ENCODE measurements at places on chromosomes 6 and 20.
A peak's percentile ranks its signal among the peaks of the same experiment; 100 is the strongest.

DNA sequence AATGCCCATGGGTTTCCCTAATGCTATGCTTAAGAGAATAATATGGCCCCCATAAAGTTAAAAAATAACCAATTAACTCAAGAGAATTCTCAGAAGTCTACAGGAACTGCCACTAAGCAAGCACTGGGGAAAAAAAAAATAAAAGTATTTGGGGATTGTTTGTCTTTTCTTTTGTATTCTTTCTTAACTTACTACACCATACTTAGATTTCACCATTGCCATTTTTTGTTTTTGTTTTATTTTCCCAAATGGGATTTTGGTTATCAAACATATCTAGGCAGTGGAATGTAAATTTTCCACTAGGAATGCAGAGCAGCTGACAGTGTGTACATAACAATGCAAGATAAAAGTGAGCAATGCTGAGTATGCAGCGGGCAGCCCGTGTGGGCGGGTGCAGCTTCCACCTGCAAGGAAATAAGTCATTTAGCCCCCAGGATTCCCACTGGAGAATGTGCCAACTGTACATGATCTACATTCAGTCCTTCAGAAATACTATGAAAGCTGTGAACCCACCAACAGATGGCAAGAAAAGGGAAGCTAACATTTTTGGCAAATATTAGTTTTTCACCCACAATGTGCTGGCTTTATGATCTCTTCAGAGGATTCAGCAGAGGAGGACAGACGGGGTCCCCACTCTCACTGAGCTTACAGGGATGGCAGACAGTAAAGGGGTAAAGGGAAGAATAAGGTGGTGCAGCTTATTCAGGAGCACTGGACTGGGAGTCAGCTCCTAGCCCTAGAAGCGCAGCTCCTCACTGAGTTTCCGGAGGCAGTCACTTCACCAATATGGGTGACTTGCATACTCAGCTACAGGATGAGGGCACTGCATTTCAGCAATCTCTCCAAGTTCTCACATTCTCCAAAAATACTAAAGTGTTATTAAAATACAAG lies 44.4 kb downstream of the DCDC2 start:
- no peak for DNase-seq

GRCh38 chr20:23436681-23437080 lies 2.8 kb upstream of the CSTL1 start:
- DNase-seq: no peak

DNA sequence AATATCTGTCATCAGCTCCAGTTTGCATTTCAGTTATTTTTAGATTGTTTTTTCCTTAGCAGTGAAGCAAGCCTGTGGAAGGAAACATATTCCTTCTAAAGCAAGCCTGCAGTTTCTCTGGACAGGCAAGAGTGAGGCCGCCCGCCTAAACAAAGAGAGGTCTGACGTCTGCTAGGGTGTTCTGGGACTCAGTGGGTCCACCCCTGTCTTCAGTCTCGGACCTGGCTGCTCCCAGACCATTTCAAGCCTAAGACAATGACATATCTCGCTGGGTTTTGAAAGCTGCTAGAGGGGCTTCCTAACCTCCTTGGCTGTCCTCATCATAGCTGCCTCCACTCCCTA lies 36.8 kb upstream of the RNF24 start:
- DNase-seq: no peak

DNA sequence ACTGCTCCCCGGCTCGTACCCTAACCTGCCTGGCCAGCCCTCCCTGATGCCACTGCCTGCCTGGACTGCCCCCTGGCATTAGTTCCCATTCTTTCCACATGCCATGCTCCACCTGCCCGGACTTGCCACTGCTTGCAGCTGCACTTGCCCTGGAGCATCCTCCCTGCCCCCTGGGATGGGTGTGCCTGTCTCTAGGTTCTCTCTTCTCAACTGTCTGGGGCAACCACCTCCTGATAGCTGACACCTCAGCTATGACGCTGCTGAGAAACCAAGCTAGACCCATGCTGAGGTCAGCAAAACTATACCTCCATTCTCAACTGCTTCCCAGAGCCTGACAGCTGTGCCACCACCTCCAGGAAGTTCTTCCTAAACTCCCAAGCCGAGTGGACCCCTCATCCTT lies 72.1 kb downstream of the PERP start:
- DNase-seq: no peak

DNA sequence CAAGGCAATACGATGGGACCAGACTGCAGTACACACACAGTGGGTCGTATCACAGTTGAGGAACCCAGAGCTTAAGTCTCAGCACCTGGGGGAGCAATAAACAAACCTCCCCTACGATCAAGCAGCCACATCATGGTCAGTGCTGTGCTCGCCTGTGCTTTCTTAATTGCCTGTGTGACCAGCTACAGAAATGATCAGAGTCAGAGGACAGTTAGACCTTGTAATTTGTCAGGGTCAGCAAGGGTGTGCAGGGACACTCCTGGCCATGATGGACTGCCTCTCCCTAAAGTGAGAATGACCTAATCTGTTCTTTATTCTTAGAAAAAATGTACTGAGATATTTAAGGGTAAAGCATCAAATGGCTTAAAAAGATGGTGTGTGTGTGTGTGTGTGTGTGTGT lies 78.4 kb downstream of the OPRM1 start:
- DNase-seq: no peak

DNA sequence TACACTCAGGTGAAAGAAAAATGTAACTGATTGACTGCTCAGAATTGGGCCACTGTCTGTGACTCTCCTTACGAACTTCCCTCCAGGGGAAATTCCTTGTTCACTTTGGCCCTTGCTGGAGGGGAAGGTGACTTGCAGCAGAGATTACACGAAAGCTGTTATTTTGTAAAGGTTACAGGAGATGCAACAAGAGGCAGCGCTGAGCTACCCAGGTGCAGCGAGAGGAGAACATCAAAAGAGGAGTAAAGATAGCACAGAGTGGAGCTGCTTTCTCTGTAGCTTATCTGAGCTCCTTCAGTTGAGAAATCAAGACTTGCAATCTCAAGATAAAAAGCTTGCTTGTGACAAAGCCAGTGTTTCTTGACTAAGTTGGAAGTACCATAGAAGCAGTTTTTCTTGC lies 144.6 kb downstream of the ARHGAP18 start:
- DNase-seq: no peak

DNA sequence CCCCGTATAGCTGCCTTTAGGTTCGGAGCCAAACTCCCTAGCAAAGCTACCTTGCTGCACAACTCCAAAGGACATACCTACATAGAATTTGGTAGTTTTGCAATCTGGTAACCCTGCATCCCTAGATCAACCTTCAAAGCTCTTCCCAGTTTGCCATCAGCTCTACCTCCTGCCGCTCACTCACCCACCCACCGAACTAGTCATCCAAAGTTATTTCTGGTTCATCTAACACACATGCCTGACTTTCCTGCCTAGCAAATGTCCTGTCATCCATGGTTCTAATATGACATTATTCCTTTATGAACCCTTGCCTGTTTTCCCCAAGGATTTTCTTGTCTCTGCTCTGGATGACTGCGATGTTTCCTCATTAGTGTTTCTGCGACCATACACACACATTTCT lies 21.6 kb downstream of the SPAG4 start:
- DNase-seq: no peak

GRCh38 chr20:25336561-25337422 lies 53.8 kb downstream of the ABHD12 start:
- no peak for DNase-seq

DNA sequence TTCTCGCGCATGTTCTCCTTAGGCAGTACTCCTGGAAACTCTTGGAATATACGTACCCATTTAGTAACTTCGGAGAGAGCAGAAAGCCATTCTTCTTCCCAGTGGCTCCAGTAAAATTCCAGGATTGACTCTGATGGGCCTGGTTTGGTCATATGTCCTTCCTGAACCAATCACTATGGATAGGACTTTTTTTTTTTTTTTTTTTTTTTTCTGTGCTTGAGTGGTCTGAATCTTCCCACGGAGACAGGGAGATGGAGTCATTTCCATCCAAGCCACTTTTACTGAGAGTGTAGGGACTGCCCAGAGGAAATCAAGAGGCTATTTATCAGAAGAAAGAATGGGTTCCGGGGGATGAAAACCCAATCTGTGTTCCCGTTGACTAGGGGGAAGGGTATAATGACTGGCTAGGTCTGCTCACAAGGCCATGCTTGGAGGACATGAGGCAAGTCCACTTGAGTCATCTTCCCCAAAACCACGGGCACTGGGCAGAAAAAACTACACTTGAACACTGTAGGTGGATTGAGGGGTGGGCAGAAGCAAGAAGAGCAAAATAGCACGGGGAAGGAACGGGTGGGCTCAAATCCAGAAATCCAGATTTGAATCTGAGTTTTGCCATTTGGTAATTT lies 35.4 kb upstream of the MRPS18A start:
- DNase-seq: no peak

- no peak for DNase-seq
Measured at GRCh38 chr20:61260905-61261304, 8.8 kb downstream of the CDH4 start.

DNA sequence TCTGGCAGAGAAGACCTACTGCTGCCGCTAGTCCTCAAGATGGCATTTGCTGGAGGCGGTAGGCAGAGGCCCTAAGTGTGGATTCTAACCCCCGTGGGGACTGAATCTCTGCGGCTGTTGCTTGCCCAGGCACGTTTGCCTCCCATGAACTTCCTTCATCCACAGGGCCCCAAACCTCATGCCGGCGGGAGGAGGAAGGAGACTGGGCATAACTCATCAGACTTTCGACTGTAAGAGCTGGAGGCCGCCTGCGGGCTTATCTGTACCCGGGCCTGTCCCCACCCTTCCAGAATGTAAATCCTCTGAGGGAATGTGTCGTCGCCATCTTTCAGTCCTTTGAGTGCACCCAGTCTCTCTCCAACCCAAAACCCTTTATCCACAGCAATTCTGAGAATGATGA lies 990 bp downstream of the ZFP57 start:
- no peak for DNase-seq

DNA sequence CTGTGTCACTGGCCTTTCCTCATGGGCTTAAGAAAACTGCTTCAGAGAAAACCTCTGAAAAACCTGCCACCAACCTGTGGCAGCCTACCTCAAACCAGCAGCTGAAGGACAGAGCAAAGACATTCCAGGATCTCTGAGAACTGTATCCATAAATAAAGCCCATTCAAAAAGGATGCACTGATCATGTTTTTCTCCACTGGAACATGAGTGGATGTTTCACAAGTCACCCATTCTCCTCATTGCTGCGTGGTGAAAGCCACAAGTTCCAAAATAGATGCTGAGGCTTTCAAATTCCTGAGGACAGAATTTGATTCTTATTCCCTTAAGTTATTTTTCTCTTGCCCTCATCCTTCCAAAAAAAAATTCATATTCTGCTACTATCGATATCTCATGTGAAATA lies 280.6 kb downstream of the KHDC1L start:
- no peak for DNase-seq

- no peak for DNase-seq
Measured at GRCh38 chr6:45655745-45656476, 278.2 kb upstream of the SUPT3H start.

DNA sequence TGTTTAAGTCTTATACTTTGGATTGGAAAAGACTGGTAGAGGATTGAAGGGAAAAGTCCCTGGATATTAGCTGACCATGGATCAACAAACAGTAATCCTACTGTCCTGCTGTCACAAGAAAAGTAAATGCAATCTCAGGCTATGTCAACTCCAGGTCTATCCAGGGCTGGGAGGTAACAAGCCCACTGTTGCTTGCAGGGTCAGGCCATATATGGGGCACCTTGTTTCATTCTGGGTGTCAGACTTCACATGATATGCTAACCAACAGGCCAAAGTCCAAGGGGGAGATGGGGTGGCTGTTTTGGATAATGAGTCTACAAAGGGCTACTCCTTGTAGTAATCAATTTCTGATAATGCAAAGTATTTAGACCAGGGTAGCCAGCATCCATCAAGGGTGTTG lies 30.7 kb downstream of the KCNK5 start:
- no peak for DNase-seq

DNA sequence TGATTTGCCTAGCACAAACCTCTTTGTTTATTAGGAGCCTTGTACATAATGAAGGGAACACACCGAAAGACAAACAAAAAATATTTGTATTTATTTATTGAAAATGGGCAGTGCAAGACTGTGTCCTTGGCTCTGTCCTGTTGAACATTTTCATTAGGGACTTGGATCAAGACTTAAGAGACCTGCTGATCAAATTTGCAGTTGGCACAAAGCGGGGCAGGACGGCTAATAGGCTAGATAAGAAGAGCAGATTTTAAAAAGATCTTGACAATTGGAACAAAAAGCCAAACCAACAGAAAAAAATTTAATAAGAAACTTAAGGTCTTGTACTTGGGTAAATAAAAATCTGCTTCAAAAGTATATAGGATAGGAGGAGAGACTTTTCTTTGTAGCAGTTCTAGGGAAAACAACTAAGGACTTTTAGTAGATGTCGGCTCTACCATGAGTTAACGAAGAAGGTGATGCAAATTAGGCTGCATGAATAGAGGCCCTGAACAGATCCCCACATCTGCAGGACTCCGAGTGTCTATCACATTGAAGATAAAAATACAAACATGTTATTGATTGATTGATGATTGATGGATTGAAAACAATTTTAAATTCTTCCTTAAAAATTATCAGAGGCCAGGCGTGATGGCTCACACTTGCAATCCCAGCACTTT lies 124.1 kb upstream of the SPACA1 start:
- no peak for DNase-seq

DNA sequence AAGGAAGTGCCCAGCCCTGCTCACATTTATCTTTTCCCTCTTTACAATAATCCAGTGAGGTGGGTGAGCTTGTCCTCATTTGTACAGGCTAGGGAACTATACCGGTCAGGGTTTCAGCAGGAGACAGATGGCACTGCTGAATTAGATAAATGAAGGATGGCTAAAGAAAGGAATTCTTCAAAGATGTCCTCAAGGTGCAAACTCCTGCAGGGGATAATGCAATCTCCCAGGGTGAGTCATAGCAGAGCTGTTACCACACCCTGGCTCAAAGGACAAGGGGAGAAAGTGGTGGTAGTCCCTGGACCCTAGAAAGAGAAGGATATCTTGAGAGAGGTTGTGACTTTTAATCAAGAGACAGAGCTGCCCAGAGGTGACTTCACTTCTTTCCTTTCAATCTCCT lies 66.7 kb downstream of the RFPL4B start:
- DNase-seq: no peak

- DNase-seq: peak; percentile 74
Measured at GRCh38 chr6:722077-722524, 29.2 kb upstream of the EXOC2 start.

DNA sequence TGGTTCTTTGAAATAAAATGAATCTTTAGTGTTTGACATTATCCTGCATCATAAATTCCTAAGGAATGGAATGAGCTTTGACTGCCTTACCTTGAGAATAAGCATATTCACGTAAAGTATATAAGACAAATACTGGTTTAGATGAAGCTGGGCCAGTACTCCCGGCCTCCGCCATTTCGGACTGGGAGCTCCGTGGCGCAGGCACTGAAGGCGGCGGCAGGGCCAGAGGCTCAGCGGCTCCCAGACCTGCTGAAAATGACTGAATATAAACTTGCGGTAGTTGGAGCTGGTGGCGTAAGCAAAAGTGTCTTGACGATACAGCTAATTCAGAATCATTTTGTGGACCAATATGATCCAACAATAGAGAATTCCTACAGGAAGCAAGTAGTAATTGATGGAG lies 76.2 kb upstream of the FAM83B start:
- no peak for DNase-seq

DNA sequence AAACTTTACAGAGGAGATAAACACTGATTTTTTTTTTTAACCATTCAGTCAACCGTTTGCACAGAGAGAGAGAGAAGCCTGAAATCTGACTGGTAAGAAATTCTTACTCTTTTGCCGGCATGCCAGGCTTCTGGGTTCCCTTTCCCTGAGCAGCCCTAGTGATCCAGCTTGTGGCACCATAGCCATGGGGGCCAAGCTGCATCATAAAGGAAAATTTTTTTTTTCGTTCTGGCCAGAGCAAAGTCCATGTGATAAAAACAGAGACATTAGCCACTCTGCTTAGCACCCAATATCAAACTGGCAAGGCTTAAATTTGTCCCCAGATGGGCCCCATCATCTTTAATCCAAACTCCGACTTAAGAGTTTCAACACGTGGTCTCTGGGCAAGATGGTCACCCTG lies 44.5 kb downstream of the CEP85L start:
- DNase-seq: no peak
